Muscle of arm (tissue), 14 donors: ENCODE measurements at places on chromosomes 2 and 18. TPM values are rescaled to one million over a fixed set of nuclear protein-coding genes. Genes with fewer than 3 reads are reported as not detected.

Gene STK39
- polyA plus RNA-seq = 18.9 TPM

Gene NEU2
- not detected for polyA plus RNA-seq

Gene RNMT
- polyA plus RNA-seq = 36.5 TPM

Gene IL36G
- not detected for polyA plus RNA-seq

Gene EFR3B
- polyA plus RNA-seq = 6.8 TPM

Gene PID1
- 51.2 TPM for polyA plus RNA-seq

Gene RAB6C
- not detected for polyA plus RNA-seq

- no peak for DNase-seq
Observed at GRCh38 chr2:109411640-109412325, 202.0 kb downstream of the SEPTIN10 start.

DNA sequence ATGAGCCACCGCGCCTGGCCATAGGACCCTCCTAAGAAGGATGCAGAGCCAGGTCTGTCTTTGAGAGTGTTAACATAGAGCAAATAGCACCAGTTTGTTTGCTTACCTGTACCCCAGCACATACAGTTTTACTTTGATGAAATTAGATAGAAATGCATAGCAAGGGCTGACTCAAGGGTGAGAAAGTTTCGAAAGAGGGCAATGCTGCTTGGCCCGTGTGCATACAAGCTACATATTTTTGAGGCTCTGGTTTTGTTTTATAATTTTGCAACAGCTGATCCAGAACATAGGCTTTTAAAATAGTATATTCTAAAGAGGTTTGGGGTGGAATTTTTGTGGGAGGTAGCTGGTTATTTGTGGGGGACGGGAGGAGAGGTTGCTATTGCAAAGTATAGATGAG, 151.7 kb downstream of the MCFD2 start:
- no peak for DNase-seq

- DNase-seq = no peak
Observed at GRCh38 chr2:234751275-234751973, 200.4 kb upstream of the SH3BP4 start.

DNA sequence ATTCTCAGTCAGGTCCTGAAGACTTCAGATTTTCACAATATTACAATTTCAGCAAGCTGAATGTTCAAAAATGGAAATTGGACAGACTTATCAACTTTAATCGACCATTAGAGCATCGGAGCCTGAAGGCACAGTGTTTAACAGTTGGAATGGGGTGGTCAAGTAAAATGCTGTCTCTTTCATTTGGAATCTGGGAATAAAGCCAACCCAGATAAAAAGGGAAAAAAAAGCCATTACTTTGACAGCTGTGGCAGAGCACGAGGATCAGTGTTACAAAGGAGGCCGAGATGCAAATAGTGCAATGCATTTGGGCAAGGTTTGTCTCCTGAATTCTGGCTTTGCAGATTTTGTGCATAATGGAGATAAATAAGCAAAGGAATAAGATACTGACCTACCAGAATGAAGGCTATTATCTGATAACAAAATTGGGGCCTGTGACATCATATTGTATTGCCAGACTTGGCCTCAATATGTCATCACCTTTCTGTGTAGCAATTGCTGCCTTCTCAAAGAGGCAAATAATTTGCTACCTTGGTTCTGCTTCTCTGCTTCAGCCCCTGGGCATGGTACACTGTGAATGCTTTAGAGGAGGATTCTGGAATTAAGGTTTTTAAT, 277.5 kb upstream of the KLHL29 start:
- DNase-seq = no peak

GRCh38 chr2:25201265-25201664, 32.9 kb upstream of the POMC start:
- no peak for DNase-seq

DNA sequence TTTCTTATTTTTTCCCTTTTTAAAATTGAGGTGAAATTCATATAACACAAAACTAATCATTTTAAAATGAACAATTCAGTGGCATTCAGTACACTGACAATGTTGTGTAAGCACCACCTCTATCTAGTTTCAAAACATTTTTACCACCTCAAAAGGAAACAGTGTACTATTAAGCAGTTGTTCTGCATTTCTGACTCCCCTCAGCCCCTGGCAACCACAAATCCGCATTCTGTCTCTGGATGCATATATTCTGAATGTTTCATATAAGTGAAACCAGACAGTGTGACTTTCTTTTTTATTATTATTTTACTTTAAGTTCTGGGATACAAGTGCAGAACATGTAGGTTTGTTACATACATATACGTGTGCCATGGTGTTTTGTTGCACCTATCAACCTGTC, 19.2 kb upstream of the TANK start:
- no peak for DNase-seq

GRCh38 chr2:174058026-174058425, 92.9 kb upstream of the SP3 start:
- no peak for DNase-seq

DNA sequence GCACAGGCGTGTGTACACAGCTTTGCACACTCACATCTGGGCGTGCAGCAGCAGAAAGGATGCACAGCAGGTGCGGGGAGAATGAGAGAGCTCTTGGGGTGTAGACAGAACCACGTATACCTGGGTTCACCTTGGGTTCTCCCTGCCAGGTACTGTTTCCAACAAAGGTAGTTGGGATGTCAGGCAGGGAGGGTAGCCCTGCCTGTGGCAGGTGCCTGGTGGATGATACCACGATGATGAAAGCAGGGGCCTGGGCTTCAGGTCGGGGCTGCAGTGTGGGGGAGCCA, 6.5 kb upstream of the ARID5A start:
- no peak for DNase-seq

GRCh38 chr2:37350034-37350433, 5.6 kb downstream of the QPCT start:
- DNase-seq = no peak

- no peak for DNase-seq
Observed at GRCh38 chr2:235518322-235519090, 24.7 kb downstream of the AGAP1 start.

GRCh38 chr2:111157071-111157661, 36.5 kb downstream of the BCL2L11 start:
- DNase-seq = no peak

DNA sequence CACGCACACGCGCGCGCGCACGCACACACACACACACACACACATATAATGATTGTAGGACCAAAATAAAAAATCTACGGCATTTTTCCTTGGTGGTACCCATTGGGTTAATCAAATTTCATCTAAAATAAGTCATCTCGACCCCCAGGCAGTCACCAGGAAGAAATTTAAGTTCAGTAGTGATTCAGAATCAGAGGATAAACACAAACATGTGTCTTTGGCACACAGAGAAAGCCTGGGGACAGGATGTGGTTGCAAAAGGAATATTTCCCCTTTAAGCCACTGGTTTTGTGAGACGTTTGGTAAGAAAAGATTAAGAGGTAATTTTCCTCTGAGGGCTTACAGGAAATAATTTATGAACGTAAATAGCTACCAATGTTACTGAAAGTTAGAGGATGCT, 171.6 kb upstream of the PIEZO2 start:
- no peak for DNase-seq

- DNase-seq = no peak
Observed at GRCh38 chr2:108905906-108906305, 83.1 kb downstream of the EDAR start.

- no peak for DNase-seq
Observed at GRCh38 chr2:171703574-171704347, 16.5 kb downstream of the DYNC1I2 start.

DNA sequence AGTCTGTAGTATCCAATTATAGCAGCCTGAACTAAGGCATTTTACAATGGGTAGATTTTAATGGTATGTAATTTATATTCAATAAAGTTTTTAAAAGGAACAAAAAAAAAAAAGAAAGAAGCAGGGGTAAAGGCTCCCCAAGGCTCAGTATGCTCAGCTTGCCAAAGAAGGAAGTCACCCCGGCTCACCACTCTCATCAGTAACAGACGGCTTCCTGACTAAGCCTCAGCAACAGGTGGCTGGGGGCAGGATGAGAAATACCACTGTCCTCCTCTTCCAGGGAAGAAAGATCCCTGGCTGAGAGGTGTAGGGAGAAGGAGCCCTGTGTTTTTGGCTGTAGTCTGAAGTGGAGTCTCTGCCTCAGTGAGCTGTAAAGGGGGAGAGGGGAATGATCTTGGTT, 121.2 kb downstream of the ARHGEF4 start:
- no peak for DNase-seq

- DNase-seq = no peak
Observed at GRCh38 chr2:206160807-206161179, 1.1 kb downstream of the EEF1B2 start.
